Stimulated activated naive CD4-positive, alpha-beta T cell treated with Interleukin-2 at 50 U/mL for 16 hours (primary cell): ENCODE measurements at places on chromosomes 2 and 18.

- no peak for DNase-seq
Observed at GRCh38 chr2:168290391-168290790, 43.0 kb upstream of the STK39 start.

DNA sequence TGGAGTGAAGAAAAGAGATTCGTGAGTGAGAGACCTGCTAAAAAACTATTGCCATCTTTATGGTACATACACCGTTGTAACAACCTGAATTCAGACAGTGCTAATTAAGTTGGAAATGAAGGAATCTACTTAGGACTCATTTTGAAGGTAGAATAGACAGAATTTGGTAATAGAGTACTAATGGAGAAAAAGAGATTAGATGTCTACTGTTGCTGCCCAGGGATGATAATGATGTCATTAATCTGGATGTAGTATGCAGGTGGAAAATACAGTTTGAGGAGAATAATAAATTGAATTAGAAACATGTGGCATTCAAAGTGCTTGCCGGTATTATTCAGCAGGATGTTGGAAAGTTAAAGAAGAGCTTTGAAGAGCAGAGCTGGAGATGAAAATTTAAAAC is 44.7 kb downstream of the DIS3L2 start:
- DNase-seq = no peak

DNA sequence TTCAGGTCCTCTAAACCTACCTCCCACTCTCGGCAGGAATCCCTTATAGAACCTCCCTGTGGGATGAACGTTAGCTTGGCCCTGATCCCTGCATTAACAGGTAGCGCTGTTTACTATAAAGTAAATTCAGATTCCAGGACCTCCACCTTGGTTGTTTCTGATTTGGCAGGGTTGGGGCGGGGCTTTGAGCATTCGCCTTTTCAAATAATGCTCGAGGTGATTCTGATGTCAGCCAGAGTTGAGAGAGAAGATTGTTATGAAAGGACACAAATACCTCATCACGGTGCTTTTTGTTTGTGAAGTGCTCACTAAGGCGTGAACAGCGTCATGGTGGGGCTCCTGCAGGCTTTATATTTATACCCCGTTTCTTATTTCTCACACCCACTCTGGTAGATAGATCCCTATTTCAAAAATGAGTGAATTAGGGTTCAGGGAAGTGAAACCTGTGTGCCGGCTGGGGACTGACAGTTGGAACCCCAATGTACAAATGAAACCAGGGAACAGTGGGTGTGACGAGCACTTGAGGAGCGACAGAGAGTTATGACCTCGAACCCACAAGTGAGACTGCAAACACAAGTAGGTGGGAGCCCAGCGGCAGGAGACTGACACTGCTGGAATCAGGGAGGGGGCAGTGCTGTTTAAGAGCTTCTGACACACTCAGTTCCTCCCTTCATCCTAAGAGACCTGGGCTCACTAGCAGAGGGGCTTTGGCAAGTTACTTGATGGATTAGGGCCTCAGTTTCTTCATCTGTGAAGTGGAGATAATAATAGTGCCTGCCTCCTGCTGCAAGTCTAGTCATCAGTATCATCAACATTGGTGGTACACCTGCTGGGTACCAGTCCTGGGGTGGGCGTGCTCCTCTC is 14.2 kb upstream of the CXCR4 start:
- DNase-seq = peak; percentile 70

- DNase-seq = no peak
Observed at GRCh38 chr18:9827793-9828505, 57.8 kb upstream of the TXNDC2 start.

- no peak for DNase-seq
Observed at GRCh38 chr2:240164586-240164985, 24.1 kb upstream of the OTOS start.

DNA sequence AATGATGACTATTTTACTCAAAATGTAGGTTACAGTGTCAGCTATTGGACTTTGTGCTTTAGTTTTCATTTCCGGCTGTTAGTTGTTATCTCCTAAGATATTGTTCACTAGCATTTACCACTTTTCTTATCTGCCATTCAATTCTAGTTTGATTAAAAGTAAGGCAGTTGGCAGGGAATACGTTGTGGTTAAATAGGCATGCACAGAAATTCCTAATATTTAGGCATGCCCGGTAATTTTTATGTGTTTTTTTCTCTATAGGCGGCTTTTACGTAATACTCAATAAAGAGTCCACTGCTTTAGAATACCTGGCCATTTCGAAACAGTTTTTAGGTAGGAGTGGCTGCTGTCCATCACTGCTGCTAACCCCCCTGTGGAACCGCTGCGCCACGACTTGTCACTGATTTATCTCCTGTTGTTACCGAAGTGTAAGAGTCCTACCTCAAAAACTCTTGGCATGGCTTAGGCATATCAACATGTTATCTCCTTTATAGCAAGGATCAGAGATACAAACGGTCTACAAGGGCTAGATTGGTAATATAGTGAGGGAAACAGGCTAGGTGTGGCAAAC is 39.5 kb downstream of the BABAM2 start:
- DNase-seq = no peak

- DNase-seq = no peak
Observed at GRCh38 chr2:67289921-67290371, 107.2 kb upstream of the ETAA1 start.

- DNase-seq = no peak
Observed at GRCh38 chr18:26574958-26575864, 26.9 kb upstream of the KCTD1 start.

DNA sequence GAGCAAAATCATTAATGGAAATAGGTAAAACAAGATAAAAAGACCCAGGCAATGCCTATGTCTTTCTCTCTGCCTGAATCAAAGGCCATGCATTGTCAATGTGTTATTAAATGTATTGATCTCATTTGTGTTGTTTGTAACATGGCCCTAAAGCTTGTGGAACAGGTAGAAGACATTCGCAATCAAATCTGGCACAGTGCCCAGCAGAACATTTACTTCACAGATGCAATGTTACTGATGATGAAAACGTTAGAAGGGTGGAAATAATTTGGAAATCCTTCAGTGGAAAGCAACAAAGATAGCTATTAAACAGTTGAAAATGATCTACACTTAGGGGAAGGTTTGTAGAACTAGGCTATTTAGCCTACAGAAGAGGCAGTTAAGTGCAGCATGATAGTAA is 368.2 kb downstream of the EPHA4 start:
- DNase-seq = no peak

DNA sequence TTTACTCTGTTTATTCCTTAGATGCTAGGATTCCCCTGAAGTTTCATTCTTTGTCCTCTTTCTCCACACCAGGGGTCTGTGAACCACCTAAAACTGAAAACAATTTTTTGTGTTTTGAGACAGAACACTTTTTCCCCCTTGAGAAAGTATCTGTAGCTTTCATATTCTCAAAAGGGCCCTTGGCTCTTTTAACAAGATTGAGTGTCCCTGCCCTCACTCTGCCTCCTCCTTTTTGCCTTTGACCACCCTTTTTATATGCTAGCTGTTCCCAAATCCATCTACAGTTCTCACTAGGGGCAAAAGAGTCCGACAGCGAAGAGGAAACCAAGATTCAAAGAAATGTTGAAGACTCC is 883 bp upstream of the EHBP1 start:
- no peak for DNase-seq

- DNase-seq = no peak
Observed at GRCh38 chr18:76476665-76477561, 18.1 kb downstream of the ZNF516 start.

GRCh38 chr2:103135679-103136078 is 373.8 kb downstream of the TMEM182 start:
- no peak for DNase-seq

- DNase-seq = no peak
Observed at GRCh38 chr2:30003128-30003527, 81.7 kb upstream of the ALK start.

DNA sequence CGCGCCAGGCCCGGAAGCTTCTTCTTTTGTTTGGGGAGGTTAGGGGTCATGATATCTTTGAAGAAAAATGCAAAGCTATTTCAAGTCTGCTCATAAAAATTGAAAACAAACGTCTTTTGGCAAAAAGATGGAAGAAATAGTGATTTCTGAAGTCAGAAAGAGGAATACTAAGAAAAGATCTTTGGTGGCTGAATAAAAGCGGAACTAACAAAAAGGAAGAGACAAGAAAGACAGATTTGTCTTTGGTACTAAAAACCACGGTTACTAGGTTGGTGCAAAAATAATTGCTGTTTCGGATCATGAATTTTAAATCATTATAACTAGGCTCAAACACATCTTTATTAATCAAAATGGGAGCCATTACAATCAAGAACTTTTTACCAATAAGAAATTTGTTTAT is 164.6 kb upstream of the TRIB2 start:
- DNase-seq = no peak

DNA sequence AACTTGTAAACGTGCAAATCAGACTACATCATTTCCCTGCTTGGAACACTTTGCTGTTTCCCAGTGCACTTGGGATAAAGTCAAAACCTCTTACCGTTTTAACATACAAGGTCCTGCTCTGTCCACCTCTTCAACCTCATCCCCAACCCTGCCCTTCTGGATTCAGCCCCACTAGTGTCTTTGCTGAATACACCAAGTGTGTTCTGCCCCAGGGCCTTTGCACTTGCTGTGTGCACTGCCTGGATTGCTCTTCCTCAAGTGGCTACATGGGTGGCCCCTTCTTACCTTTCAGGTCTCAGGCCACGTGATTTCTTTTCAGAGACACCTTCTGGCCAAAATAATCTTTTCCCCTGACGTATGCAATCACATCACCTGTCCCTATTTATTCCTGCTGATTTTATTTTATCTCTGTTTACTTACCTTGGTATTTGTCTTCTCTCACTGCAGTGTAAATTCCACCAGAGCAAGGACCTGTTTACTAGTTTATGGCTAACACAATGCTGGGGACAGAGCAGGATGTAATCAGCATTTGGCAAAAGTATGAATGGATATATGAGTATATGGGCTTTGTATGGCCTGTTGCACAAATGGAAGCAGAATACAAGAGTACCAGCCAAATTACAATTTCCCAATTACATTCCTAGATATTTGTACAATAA is 63.9 kb downstream of the MAPK4 start:
- DNase-seq = no peak

DNA sequence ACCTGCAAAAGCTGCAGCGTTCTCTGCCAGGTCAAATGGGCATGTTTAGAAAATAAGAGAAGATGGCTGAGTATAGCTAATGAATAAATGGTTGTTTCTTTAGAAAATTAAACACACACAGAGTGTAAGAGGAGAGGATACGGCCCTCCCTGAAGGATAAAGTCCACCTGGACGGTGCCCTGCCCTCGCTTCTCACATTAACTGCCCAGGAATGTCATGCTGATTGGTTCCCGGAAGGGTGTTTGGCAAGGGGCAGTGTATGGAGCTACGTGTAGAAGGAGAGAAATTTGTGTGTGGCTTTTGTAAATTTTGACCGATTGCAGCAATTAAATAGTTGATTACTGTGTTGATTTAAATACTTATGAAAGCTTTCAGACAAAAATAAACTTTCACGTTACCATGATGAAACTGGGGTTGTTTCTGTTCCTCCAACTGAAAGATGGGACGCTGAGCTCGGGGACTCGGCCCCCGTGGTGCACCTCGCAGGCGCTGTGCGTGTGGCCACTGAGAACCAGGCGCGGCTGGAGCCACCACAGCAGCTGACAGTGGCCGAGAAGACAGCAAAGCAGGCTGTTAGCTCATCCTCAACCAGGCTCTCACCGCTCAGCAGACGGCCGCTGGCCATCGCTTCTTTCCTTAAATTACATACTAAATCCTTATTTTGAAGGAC is 22.7 kb downstream of the MPPE1 start:
- no peak for DNase-seq

DNA sequence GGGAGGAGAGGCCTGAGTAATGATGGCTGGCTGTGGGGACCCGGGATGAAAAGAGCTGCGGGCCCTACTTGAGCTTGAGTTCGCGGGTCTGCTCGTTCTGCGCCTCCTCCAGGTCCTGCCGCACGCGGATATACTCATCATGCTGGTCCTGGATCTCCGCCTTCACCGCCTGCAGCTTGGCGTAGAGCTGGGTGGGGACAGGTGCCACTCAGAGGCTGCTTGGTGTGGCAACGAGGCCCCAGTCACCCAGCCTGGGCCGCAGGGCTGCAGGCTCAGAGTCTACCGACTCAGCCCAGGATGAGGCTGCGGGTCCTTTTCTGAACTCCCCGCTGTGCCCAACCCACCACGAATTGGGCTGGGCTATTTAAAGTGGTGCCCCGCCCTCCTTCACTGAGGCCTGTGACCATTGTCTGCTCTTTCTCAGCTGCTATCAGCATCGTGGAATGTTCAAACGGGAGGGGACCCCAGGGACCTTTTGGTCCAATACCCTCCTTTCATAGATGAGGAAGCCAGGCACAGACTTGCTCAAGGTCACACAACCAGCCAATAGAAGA is 28.0 kb downstream of the KIF3C start:
- no peak for DNase-seq

- DNase-seq = no peak
Observed at GRCh38 chr2:5766561-5766960, 74.4 kb downstream of the SOX11 start.

DNA sequence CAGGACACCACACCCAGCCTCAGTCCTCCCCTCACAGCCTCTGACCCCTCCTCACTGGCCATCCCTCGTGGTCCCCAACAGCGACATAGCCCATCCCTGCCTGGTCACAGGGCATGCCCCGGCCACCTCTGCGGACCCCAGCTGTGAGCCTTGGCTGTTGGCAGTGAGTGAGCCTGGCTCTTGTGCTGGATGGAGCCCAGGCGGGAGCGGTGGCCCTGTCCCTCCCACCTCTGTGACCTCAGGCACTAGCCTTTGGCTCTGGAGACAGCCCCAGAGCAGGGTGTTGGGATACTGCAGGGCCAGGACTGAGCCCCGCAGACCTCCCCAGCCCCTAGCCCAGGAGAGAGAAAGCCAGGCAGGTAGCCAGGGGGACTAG is 7.9 kb downstream of the DES start:
- DNase-seq = no peak

- no peak for DNase-seq
Observed at GRCh38 chr2:85536479-85536878, 2.5 kb upstream of the MAT2A start.

GRCh38 chr2:157194097-157194688 is 63.3 kb upstream of the GALNT5 start:
- DNase-seq = no peak

DNA sequence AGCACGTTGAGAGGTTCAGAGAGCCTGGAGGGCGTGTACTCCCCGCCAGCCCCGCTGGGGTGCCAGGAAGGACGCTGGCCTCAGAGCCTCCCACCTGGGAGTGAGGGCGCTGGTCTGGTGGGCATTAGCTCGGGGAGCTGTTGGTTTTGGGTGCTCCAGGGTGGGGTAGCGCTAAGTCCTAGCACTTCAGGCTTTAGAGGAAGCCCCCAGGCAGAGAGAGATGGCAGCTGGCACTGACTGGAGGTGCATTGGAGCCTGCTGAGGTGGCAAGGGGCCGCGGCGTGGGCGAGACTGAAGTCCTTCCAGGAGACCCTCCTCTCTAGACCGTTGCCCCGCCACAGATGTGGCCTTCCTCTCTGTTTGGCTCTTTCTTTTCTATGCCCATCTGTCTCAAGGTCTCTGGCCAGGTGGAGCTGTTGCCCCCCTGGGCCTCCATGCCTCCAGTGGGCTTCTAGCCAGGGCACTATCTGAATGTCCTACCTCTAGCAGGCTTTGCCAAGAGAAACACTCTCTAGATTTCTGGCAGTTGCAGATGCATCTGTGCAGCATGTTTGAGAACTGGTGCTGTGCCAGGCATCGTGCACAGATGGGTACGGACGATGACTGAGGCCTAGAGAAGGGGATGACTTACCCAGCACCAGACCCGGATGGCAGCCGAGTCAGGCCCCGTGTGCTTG is 6.6 kb downstream of the CAPN10 start:
- no peak for DNase-seq

- DNase-seq = no peak
Observed at GRCh38 chr18:14961991-14962390, 214.0 kb downstream of the ANKRD30B start.
